ENCODE measurements at places on chromosomes 12 and 14.

DNA sequence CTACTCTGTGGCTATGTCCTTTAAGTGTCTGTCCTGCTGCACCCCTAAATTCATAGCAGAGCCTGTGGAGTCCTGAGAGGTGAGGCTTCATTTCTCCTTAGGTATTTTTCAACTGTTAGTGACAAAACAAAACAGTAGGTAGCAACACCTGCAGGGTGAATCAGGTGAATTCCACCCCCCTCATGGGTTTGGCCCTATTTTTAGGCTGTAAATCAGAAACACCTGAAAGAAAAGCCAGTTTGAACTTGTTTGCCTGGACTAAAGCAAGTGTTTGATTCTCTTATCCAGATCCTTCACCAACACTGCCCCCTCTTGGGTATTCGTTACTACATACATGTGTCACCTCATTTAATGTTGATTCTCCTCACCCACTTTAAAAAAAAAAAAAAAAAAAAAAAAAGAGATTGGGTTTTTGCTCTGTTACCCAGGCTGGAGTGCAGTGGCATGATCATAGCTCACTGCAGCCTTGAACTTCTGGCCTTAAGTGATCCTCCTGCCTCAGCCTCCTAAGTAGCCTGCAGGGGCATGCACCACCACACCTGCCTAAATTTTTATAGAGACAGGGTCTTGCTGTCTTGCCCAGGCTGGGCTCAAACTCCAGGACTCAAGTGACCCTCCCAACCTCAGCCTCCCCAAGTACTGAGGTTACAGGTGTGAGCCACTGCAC is 10.3 kb downstream of the TBPL2 start:
- DNase-seq, result peak; percentile 63

DNA sequence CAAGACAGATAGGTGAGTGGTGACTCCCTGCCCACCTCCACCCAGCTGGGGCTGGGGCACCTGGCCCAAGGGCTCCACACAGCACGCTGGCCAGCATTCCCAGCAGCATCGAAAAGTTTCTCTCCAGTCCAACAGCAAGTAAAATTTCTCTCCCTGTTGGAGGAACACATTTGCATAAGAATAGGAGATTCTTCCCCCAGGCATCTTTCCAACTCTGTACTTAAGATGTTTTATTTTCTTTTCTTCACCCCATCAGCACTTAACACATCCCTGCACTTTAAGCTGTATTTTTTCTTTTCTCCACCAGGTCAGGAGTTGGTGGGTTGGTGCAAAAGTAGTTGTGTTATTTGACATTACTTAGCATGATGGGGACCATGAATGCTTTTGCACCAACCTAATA is 47.2 kb downstream of the OR9K2 start:
- DNase-seq, result no peak

- no peak for DNase-seq
These were observed 201.9 kb upstream of the DIO3 start for GRCh38 chr14:101359221-101360053.

- peak; percentile 70 for DNase-seq
These were observed 64.2 kb downstream of the DNAI7 start for GRCh38 chr12:25130741-25131188.

- peak; percentile 77 for DNase-seq
These were observed 151.5 kb downstream of the ATXN7L3B start for GRCh38 chr12:74689071-74689655.

DNA sequence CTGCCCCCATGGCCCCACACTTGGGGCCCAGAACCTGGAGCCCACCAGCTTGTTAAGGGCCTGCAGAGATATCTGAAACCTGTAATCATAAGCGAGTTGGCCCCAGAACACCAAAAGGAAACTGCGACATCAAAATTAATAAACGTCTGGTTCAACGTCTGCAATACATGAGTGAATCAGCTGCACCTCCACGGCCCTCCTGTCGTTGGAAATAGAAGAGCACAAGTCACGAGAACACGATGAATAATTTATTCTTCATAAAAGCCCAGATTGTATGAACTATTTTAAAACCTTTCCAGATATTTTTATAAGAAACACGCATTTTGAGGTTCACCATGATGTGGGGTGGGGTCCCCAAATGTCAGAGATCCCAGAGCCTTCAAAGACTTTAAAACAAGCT is 9.7 kb upstream of the CMKLR1 start:
- no peak for DNase-seq

GRCh38 chr14:52801014-52801712 is 9.8 kb upstream of the GNPNAT1 start:
- no peak for DNase-seq

GRCh38 chr12:81015510-81015909 is 62.4 kb upstream of the ACSS3 start:
- no peak for DNase-seq

DNA sequence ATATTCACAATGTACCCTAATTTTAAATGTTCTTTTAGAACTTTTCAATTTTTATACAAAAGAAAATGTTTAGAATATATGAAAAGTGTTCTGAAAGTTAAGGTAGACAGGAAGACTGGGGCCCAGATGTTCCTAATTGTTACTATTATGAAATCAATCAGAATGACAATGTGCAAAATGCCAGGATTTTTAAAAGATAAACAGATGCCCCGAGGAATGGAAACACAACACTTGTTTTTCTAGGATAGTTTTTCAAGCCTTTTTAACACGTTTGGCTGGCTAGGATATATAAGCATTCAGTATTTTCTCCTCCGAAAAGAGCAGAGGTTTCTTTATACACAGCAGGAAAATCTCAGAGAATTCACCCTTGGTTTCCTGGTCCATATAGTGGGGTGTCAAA is 106.8 kb downstream of the ESR2 start:
- DNase-seq, result no peak

GRCh38 chr12:54172168-54172567 is 16.6 kb downstream of the SMUG1 start:
- DNase-seq, result no peak
